Motor neuron (in vitro differentiated cells): ENCODE measurements at places on chromosomes 2 and 18. TPM values are rescaled to one million over a fixed set of nuclear protein-coding genes. Genes with fewer than 3 reads are reported as not detected.

Gene PDE6D
- 22.6 and 26.7 TPM in 2 replicates for total RNA-seq

Gene SPDYA
- 0.92 and 1.5 TPM in 2 replicates for total RNA-seq

Gene CD226
- total RNA-seq, result 0.47 and 0.69 TPM in 2 replicates

Gene EFHD1
- 2.9 and 3.2 TPM in 2 replicates for total RNA-seq

Gene DHRS9
- total RNA-seq, result 0.50 TPM in 1 of 2 replicates, not detected in the other
